Mesendoderm (in vitro differentiated cells): ENCODE measurements at places on chromosomes 11 and 22.

DNA sequence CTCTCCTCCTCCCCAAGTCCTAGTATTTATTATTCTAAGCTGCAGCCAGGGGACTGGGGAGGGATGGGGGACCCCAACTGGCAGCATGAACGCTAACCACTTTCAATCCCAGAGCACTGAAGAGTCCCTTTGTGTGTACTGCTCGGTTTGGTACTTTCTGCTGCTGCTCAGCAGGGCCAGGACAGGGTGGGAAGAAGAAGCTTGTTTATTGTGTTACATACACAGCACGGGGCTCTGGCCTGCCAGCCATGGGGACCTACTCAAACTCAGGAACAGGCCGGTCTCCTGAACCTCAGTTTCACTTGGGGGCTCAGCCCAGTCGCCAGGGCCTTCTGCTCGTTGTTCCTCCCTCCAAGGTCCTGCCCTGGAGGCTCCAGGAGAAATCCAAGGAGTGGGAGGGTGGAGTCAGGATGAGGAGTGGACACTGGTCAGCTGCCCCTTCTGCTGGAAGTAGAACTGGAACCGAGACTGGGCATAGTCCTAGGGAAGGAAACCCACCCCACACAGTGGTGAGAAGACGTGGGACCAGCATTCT is 616 bp upstream of the CPT1B start:
- no peaks in the 10 kb centered on the region for H3K27me3 ChIP-seq
- H3K4me3 ChIP-seq: no peak overlapping the region
- peaks cover 2% of the 10 kb centered on the region for H3K4me1 ChIP-seq

DNA sequence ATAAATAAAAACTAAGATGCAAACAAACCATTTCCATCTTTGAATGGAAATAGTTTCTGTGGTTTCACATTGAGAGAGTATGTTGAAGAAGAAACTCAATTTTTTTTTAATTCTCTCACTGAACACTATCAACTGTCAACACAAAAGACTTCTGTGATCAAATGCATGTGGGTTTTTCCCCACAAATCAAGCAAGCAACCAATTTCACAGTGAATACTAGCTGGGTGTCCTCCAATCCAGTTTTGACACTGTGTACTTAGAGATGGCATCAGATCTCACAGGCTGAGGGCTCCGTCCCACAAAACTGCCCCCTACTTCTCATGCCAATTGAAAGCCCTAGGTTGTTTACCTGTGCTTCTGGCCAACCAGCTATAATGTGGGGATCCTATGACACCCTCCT is 34.5 kb downstream of the CTSC start:
- H3K4me3 ChIP-seq: no peak overlapping the region
- no peaks in the 10 kb centered on the region for H3K27me3 ChIP-seq
- peaks cover under 1% of the 10 kb centered on the region for H3K4me1 ChIP-seq
- DNase-seq: no peak
- H3K36me3 ChIP-seq: peaks cover 2% of the 10 kb centered on the region
- H3K27ac ChIP-seq: no peak overlapping the region

- no peaks in the 10 kb centered on the region for H3K36me3 ChIP-seq
- no peak overlapping the region for H3K27ac ChIP-seq
- H3K4me3 ChIP-seq: no peak overlapping the region
- no peak for DNase-seq
- no peaks in the 10 kb centered on the region for H3K27me3 ChIP-seq
Observed at GRCh38 chr11:105274631-105275030, 135.1 kb upstream of the CARD18 start.

- H3K4me1 ChIP-seq: no peaks in the 10 kb centered on the region
- no peaks in the 10 kb centered on the region for H3K36me3 ChIP-seq
- H3K27ac ChIP-seq: no peak overlapping the region
- H3K27me3 ChIP-seq: no peaks in the 10 kb centered on the region
Observed at GRCh38 chr11:104541701-104542100, 356.6 kb downstream of the CASP12 start.

DNA sequence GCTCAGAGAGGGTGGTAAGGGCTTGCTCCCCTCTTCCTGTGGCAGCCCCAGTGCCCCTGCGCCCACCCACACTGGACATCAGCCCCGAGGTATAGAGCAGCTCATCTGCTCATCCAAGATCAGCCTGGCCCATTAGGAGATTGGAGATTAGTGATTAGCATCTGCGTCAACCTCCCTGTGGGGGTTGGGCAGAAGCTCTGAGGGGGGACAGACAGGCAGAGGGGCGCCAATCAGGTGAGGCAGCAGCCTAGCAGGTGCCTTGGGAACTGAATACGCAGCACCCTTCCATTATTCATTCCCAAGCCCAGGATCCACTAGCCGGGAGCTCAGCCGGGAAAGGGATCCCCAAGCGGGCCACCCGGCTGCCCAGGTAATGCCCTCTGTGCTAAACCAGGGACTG is 11.0 kb downstream of the SMTN start:
- no peaks in the 10 kb centered on the region for H3K4me1 ChIP-seq
- H3K36me3 ChIP-seq: no peaks in the 10 kb centered on the region
- no peaks in the 10 kb centered on the region for H3K27me3 ChIP-seq
- no peak overlapping the region for H3K27ac ChIP-seq

DNA sequence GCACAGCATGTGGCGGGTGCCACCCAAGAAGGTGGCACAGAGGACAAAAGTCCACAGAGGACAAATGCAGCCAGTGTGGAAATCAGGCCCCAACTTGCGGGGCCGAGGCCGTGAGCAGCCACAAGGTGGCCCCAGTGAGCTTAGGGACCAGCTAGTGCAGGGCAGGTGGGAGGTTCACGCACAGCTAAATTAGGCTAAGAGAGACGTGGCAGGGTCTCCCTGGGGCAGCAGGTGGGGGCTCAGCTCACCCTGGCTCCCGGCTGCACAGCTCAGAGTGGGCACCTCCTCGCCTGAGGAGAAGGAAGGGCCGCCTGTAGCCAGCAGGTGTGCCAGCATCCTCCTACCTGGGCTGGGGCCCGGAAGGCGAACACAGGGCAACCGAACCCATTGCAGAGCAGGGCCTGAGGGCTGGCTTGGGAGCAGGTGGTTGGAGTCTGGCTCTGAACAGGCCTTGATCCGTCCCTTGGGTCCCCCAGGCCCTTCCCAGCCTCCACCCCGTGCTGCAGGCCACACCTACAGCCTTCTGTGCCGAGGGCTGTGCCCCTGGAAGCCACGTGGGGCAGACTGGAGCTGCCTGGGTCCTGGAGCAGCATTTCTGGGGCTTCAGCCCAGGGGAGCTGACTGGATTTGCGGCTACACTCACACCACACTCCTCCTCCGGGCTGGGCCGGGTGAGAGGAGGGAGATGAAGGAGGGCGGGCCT is 26.1 kb upstream of the CELSR1 start:
- no peaks in the 10 kb centered on the region for H3K4me1 ChIP-seq
- no peaks in the 10 kb centered on the region for H3K27me3 ChIP-seq
- H3K36me3 ChIP-seq: no peaks in the 10 kb centered on the region
- no peak overlapping the region for H3K4me3 ChIP-seq
- peak; percentile 79 for DNase-seq

GRCh38 chr11:469684-470560 is 19.8 kb downstream of the PTDSS2 start:
- no peaks in the 10 kb centered on the region for H3K36me3 ChIP-seq
- H3K4me3 ChIP-seq: no peak overlapping the region
- H3K27me3 ChIP-seq: no peaks in the 10 kb centered on the region
- peaks cover 4% of the 10 kb centered on the region for H3K4me1 ChIP-seq

GRCh38 chr11:13313005-13313819 is 35.6 kb downstream of the BMAL1 start:
- no peak overlapping the region for H3K27ac ChIP-seq
- H3K4me3 ChIP-seq: no peak overlapping the region
- no peaks in the 10 kb centered on the region for H3K27me3 ChIP-seq
- no peaks in the 10 kb centered on the region for H3K36me3 ChIP-seq
- DNase-seq: peak; percentile 42

GRCh38 chr11:78034623-78035022 is 11.5 kb upstream of the KCTD14 start:
- H3K4me1 ChIP-seq: no peaks in the 10 kb centered on the region
- no peak for DNase-seq
- no peaks in the 10 kb centered on the region for H3K36me3 ChIP-seq
- H3K4me3 ChIP-seq: no peak overlapping the region
- H3K27me3 ChIP-seq: no peaks in the 10 kb centered on the region

- H3K27me3 ChIP-seq: no peaks in the 10 kb centered on the region
- no peaks in the 10 kb centered on the region for H3K4me1 ChIP-seq
- H3K36me3 ChIP-seq: no peaks in the 10 kb centered on the region
- no peak overlapping the region for H3K4me3 ChIP-seq
- H3K27ac ChIP-seq: no peak overlapping the region
Observed at GRCh38 chr11:23903044-23903704, 593.7 kb upstream of the LUZP2 start.
